ENCODE measurements at places on chromosomes 7 and 10.

- peak; percentile 81 for DNase-seq
These were observed 31.2 kb downstream of the GPRIN2 start for GRCh38 chr10:46525177-46525823.

DNA sequence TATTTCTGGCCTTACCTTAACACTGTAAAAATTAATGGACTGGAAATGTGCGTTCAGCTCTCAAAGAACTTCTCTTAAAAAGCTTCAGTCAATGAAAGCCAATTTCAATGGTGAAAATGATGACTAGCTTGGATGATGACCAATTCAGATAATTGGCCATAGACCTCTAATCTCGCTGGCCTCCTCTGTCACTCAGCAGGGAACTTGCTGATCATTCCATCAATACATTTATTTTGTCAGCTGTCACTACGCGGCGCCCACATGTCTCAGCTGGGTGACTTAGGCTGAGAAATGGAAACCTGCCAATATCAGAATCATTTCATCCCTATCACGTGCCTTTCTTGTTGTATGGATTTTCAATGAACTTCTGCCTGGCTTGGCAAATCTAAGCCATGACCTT is 673.0 kb upstream of the AUTS2 start:
- no peak for DNase-seq

- peak; percentile 31 for DNase-seq
These were observed 24.3 kb upstream of the LAMB1 start for GRCh38 chr7:108027239-108027638.

GRCh38 chr7:126213876-126214275 is 1038.9 kb downstream of the GRM8 start:
- DNase-seq, result no peak

- DNase-seq, result no peak
These were observed 32.1 kb upstream of the GNA12 start for GRCh38 chr7:2876031-2876731.

DNA sequence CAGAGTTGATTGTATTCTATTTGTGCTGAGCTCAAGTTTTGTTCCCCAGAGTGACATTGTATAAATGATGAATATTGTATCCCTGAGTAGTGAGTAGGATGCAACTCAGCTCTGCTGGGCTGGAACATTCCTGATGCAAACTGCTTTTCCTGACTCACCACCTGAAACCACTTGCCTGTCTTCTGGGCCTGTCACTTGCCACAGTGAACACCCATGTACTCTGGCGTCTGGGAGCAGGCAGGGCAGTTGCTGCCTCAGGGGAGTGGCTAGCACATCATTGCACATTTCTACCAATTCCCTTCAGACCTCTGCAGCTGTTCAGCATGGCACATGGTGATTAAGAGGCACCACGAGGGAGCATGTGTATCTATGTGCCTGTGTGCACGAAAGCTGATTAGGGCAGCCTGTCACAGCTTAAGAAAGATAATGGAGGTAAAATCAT is 157.3 kb downstream of the SND1 start:
- DNase-seq, result peak; percentile 42

GRCh38 chr7:120926943-120927346 is 23.6 kb upstream of the ING3 start:
- no peak for DNase-seq

DNA sequence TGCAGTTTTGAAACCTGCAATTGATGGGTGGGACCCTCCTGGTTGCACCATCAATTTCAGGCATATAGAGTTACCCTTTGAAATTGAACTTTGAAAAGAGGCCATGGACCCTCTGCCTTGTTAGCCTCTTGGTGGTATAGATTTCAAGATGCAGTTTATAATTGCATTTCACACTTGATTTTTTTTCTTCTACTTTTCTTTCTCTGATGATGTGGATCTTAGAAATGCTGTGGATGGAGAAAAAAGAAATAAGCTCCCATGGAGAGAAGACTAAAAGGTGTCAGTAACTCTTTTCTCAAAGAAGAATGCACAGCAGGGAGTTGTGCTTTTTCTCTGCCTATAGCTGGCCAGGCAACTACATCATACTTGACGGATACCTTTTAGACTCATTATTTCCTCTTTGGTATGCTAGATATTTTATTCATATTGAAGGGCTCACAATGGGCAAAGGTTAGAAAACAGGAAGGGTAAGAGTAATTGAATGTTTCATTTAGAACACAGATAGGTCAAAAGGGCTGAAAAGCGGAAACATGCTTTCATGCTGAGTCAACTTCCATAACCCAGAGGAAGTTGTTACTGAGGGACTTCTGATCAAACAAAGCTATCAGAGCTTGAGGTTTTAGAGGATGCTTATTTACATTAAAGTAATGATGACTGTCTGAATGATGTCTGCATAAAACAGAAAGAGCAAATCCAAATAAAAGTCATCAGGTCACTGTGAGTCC is 773.2 kb upstream of the LRRN3 start:
- no peak for DNase-seq

DNA sequence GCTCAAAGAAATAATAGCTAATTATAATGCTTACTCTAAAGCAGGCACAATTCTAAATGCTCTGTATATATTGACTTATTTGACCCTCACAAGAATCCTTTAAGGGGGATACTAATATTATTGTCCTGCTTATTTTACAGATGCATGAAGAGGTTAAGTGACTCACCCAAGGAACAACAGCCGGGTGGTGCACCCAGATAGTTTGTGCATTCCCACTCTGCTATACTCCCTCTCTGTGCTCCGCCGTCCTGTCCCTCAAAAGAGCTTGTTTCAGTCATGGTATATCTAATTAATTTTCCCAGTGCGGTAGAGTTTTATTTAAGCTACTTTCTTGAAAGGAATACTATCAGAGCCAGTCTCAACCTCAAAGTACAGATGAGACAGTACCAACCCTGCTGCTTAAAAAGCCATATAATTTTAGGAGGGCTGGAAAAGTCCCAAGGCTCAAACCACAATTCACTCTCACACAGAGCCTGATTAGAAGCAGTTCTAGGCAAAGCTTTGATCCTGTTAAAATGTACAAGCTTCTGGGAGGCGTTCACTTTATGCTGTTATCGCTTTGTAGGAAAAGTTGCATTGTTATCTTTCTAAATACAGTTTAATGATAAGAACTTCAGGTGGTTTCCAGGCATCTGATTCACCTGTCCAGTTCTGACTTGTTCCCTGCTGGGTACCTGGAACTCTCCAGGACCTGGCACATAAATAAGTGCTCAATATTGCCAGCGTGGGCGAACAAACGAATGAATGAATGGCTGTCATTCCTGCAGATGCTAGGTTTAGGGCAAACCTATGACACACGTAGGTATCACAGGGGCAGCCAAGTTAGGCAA is 261.5 kb upstream of the KLF14 start:
- no peak for DNase-seq

DNA sequence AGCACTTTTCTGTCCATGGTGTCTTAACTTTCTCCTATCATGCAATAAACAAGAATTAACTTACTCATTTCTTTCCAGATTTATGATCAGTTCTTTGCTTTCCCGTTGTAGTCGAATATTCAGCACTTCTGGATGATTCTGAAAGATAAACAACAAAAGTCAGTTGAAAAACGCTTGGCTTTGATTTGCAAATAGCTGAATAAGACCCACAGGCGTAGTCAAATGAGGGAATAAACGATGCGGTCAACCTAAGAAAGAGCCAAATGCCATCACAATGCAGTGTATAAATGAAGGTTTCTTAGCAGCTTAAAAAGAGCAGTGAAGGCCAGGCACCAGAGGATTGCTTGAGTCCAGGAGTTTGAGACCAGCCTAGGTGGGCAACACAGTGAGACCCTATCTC is 109.4 kb downstream of the ADAM12 start:
- no peak for DNase-seq

DNA sequence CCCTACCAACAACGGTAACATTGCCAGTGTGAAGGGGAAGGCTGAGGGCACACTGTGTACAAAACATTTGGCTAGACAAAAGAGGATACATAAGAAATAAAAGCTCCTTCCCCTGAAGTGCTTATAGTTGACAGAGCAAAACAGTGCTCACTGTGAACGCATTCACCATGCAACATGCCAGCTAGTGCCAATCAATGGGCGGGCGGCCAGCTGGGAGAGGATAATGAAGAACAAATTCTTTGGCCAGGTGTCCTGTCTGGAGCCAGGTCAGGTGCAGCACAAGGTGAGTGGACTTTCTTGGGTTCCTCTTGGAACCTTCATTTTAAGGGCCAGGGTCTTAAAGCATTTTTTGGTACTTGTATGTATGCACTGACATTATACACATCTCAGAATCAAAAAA is 106.1 kb downstream of the ICA1 start:
- no peak for DNase-seq

DNA sequence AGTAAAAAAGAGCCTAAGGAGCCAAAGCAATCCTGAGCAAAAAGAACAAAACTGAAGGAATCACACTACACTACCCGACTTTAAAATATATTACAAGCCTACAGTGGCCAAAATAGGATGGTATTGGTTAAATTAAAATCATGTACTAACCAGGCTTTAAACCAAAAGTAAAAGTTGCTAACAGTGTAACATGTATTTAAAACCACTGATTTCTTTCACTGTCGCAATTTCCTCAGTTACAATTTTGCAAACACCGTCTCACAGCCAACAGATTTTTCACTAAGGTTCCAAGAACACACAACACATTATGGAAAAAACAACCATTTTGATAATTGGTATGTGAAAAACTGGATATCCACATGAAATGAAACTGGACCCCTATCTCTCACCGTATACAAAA is 74.0 kb downstream of the JMJD1C start:
- DNase-seq, result no peak

GRCh38 chr10:120609006-120609405 is 152.0 kb downstream of the PLPP4 start:
- no peak for DNase-seq

DNA sequence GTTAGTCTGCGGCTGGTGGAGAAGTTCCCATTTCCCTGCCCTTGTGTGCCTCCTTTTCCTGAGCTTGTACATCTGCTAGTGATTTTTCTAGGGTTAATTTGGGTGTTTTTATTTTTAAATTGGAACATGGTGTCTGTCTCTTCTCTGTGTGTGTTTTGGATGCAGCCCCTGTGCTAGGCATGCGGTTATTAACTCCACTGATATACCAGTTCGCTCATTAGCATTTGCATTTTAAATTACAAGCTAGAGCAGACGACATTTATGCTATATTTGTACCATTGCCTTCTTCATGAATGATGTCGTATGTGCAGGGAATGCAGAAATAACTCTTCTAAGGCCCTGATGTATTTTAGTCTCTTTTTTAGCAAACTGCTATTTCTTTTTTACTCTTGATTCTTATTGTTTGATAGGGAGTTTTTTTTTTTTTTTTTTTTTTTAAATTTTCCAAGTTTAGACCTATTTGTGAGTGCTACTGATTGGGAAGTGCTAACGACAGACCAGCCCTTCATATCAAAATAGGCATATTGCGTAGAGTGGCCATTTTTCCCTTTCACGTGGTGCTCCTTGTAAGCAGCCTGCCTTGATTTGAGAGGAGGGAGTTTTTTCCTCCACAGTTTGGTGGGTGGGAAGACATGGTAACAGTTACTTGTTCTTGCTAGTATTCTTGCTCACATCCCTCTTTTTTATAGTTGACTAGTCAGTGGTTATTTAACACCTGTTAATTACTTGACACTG is 89.6 kb downstream of the LRRC4 start:
- no peak for DNase-seq

DNA sequence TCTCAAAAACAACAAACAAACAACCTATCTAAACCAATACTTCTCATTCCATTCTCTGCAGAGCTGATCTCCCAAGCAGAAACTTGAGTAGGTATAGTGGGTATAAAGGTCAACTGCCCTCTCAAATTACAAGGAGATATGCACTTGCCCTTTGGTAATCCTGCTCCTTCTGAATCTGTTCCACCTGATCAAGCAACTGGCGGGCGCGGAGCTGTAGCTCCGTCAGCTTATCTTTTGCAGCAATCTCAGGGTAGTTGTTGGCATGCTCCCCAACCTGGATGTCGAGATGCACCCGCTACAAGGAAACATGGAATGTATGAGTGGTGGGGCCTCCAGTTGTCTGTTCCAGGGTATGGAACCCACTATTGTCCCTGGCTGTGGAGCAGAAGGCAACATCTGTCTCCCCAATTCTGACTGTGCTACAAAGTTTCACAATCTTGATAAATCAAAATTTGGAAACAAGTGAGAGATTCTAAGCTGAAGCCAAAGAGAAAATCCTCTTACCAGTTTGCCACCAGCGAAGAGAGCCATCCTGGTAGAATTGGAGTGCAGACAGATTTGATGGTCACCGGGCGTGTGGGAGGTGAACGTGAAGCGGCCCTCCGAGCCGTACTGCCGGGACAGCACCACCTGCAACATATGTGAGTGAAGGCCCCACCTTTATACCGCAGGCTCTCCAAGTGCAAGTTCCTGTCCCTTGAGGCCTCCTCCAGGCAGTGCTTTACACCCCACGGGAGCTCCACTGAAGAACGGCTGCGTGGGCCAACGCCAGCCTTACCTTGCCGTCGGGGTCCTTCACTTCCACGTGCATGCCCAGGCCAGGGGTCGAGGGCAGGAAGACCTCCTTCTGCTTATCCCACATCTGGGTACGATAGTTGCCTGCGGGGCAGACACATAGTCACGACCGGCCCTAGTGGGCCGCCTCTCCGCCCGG is 819 bp downstream of the TMED4 start:
- DNase-seq, result no peak

DNA sequence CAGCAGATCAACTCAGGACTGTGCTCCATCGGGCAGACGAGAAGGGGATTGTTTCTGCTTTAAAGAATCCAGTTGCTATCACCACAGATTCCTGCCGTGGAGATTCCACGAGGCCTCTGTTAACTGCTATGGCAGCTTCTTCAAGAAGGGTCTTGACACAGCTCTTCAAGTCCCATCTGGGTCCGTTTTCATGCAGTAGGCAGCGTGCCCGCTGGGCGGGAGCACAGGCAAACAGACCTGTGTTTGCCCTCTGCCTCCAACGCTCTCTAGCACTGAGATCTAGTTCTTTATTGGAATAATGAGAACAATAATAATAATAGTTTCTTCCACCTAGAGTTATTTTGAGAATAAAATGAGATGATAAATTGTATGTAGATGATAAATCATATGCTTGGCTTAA is 127.2 kb upstream of the SP8 start:
- no peak for DNase-seq

DNA sequence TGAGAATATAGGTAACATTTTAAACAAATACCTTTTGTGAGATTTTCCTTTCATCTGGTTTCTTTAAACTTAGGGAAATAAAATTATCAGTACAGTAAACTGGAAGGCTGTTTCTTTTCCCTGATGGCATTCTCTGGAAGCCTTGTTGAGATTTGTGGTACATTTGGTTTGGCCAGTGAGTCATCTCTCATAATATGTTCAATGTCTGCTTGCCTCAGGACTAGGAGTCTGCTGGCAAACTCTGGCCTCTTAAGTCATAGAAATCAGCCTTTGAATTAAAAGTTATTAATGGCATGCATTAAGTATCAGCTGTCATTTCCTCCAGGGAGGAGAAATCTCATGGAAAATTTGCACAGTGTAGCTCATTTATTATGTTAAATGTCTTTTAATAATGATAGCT is 316.6 kb upstream of the KIAA1217 start:
- DNase-seq, result no peak

- DNase-seq, result no peak
These were observed 32.8 kb downstream of the PIK3AP1 start for GRCh38 chr10:96687317-96688012.

DNA sequence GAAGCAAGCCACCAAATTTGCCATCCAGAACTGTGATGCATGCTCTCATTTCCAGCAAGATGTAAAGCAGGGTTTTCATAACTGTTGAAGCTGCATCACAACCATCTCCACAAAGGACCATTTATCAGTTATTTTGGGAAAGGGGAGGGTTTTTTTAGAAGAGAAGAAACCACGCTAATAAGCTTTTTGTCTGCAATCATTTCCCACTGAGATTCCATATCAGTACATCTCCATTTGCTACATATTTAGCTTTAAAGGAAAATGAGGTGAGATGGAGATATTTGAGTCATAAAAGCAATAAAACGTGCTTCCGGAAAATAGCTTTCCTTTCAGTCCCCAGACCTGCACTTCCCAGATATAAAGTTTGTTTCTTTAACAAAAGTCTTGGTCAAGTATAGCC is 258.2 kb downstream of the FRMD4A start:
- no peak for DNase-seq

Data from fibroblast of the aortic adventitia (primary cell).